ENCODE measurements at places on chromosomes 7 and 10.

GRCh38 chr7:151373599-151373998, 32.0 kb downstream of the NUB1 start:
- no peak for DNase-seq

DNA sequence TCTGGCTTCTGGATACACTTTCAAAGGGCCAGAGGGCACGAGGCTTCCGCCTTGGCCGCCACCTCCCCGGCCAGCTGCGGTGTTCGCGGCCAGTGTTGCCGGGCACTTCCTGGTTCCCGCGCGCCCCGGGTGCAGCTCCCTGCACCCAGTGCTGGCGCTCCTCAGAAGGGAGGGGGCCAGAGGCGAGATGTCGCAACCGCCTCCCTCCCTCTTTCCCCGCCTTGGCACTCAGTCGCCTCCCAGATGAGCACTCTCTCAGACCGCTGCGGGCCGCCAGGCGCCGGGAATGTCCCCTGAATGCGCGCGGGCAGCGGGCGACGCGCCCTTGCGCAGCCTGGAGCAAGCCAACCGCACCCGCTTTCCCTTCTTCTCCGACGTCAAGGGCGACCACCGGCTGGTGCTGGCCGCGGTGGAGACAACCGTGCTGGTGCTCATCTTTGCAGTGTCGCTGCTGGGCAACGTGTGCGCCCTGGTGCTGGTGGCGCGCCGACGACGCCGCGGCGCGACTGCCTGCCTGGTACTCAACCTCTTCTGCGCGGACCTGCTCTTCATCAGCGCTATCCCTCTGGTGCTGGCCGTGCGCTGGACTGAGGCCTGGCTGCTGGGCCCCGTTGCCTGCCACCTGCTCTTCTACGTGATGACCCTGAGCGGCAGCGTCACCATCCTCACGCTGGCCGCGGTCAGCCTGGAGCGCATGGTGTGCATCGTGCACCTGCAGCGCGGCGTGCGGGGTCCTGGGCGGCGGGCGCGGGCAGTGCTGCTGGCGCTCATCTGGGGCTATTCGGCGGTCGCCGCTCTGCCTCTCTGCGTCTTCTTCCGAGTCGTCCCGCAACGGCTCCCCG, at the start of gene FFAR4:
TSS of gene FFAR4 (plus strand) at position 231 of the 842 bp plus-strand sequence. CDS start at position 287, 56 bp downstream.
- no peak for DNase-seq

DNA sequence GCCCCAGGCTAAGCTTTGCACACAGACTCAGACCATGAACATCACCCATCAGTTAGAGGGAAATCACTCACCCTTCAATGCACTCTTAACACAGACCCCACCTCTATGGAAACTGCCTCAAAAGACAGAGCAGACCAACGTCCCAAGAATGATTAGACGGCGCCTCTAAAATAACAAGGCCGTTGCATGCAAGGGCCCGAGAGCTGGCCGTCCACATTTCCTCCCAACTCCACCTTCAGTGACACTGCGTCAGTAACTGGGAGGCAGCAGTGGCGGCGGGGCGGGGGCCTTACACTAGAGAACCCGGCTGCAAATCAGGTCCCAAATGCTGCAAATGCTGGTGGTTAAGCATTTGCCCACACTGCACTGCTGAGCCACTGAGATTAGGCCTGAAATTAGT, 115.0 kb downstream of the PTPRN2 start:
- no peak for DNase-seq

GRCh38 chr7:101155303-101155702, 1.0 kb downstream of the AP1S1 start:
- DNase-seq, result no peak

DNA sequence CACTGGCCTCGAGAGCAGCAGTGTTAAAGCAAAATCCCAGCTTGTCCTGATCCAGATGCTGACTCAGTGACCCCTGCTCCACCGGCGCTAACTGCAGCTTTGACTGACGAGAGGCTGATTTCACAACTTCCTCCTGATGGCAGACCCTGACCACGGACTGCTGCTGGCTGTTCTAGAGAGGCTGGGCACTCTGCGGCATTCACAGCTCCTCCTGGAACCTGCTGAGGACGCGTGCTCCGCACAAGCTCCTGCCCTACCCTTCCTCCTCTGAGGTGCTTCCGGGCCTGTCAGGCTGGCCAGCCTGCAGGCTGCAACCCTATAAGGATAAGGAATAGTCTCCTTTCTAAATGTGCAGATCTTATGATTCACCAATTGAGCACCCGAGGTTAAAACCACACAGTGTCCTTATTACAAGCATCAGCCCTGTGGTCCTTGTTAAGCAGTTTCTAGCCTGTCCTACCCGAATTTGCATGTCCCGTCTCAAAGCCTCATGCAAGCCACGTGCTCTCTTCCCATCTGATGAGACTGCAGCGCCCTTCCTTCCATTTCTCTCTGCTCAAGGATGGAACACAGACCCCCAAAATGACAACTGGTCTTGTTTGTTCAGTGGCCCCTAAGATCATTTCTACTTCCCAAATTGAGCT, 35.5 kb upstream of the NCAPG2 start:
- DNase-seq, result no peak

DNA sequence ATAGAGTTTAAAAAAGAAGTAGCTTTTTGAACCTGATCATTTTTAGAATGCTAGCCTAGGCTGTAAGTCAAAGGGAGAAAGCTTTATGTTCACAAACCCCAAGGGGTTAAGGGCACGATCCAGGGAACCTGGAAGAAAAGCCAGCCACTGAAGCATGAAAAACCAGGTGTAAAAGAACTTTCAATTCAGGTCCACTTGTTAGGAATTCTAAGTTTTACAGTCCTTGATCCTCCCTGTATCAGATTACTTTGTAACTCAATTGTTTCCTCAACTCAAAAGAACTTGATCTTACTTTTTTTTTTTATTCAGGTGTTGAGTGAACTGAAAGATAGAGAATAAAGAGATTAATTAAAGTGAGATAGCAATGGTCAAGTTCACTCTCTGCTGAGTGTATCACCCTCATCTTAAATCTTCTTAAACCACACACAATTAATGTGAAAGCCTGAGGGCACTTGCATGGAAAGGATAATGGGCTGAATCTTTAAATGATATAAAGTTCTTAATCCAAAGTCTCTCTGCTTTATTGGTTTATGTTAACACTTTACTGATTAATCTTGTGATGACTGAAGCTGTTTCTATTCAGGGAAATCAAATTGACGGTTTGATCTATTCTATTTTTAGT, 672.2 kb upstream of the LRRN3 start:
- no peak for DNase-seq

DNA sequence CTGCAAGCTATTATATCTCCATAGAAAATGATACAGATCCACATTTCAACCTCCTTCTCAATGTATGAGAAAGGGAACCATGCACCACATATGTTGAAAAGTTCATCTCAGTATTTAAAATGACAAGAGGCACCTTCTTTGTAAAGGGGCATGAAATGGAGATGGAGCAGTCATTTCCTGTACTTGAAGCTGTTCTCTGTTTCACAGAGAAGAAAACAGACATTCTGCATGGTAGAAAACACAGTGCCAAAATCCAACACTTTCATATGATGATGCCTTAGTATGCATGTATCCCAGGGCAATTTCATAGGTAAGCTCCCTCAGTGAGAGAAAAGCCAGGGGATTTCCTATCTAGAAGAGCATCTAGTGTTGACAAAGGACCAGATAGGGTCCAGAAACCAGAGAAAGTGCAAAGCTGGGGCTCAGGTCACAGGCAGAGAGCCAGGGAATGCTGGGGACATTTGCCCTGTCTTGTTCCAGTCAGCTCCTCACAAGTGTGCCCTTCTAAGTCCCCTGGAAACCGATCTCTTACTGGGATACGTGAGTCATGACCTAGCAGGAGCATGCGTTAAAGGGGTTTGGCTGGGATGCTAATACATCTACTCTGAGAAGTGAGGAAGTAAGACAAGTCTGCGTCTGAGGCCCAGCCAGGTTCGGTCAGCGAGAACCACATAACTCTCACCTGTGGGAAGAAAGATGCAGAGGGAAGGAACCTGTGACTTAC, 118.7 kb downstream of the ICA1 start:
- no peak for DNase-seq

DNA sequence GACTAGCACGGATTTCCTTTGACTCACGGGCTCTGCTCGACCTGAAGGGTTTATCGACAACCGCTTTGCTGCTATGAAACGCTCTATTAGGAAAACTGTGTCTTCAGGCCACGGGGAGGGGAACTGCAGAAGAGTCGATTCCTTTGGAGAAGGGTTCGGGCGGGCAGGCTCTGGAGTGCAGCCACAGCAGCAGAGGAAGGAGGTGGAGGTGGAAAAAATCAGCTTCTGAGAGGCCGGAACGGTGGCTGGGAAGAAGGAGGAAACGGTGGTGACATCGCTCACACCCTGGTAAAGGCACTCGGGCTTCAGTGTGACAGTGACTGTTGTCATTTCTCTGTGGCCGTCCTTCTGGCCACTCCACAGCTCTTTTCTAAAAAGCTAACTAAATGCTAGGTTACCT, 64.6 kb upstream of the MGMT start:
- no peak for DNase-seq

GRCh38 chr7:116258734-116259133, 48.4 kb downstream of the TES start:
- no peak for DNase-seq

- DNase-seq, result peak; percentile 10
Measured at GRCh38 chr7:108000875-108001763, 1.8 kb downstream of the LAMB1 start.
